ENCODE measurements at places on chromosomes 1 and 21.

DNA sequence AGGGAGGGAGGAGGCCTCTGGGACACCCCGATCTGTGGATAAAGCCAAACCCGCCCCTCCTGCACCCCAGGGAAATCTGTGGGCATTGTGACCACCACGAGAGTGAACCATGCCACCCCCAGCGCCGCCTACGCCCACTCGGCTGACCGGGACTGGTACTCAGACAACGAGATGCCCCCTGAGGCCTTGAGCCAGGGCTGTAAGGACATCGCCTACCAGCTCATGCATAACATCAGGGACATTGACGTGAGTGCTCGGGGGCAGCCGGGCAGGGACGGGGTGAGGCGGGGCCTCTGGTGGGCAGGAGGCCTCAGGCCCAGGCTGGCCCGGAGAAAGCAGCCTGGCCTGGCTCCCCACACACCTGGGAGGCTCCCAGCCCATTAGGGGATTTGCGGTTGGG is 54.7 kb downstream of the ALPL start:
- no peak for DNase-seq

GRCh38 chr21:42118901-42119300 is 47.8 kb downstream of the UMODL1 start:
- no peak for DNase-seq

DNA sequence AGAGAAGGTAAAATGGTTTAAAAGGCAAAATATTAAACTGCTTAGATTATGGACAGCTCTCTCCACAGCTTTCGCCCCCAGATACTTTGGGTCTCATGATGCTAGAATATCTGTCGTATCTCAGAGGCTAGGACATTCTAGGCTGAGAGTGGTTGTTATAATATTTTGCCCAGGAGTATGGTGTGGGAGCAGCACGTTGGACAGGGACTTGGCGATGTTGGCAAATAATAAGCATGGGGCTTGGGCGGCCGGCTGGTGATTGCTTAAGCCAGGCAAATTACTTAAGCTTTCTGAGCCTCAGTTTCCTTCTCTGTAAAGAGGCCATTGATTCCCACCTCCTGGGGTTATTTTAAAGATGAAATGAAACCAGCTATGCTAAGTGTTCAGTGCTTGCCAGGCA is 133.2 kb downstream of the ROR1 start:
- DNase-seq = no peak

DNA sequence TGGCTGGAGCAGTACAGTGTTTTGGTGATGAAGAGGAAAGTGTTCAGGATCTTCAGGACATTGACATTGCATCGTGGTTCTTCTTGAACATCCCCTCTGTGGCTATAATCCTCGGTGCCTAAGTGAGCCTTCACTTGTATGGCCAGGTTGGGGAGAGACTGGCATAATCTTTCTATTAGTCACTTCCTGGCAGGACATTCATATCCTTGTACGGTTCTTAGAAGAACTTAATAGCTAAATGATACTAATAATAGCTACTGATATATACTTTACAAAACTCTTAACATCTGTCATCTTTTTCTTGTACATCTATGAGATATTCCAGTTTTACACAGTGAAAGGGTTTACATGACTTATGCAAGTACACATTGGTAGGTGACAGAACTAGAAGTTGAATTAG is 35.8 kb downstream of the CELF3 start:
- no peak for DNase-seq

- DNase-seq = no peak
Observed at GRCh38 chr1:13703128-13703513, 3.1 kb downstream of the PRDM2 start.

GRCh38 chr1:118204105-118204504 is 19.1 kb upstream of the SPAG17 start:
- no peak for DNase-seq
